ENCODE measurements at places on chromosomes 16 and 17. TPM values are rescaled to one million over a fixed set of nuclear protein-coding genes. Genes with fewer than 3 reads are reported as not detected.

The ABCC12 gene
- total RNA-seq = not detected

The PCGF2 gene
- total RNA-seq = 95.1 TPM

The CEP295NL gene
- 1.7 TPM for total RNA-seq

DNA sequence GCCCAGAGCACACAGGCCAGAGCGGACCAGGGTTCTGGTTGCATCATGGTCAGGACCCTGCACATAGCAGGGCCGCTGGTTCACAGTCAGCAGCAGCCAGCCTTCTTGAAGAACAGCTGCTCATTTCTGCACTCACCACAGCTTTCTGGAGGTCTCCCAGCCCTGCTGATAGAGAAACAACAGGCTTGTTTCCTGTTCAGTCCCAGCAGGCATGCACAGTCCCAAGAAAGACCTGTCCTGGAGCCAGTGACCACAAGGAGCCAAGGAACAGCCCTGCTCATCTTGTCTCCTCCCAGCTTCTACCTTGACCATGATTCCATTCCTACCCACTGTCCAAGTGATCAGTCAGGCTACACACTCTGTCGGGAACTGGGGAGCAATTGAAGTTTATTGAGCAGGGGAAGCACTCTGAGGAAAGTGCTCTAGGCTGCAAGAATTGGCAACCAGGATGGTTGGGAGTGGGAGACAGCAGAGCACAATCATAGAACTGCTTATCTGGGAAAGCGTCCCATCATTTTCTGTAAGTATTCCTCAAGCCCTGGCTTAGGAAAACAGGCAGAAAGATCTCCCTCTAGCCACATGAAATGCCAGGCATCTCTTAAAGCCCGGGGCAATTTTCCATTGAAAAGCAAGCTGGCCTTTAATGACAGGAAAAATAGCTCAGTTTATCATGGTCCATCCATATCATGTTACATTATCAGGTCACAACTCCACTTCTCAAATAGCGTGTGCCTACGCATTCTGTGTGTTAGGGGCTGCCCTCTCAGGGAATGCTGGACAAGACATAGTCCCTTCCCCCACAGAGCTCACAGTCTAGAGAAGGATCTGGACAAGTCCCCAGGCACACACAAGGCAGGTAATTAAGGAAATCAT is 155.4 kb upstream of the FOXF1 start:
- DNase-seq = no peak

The TEKT1 gene
- not detected for total RNA-seq

The ABCC11 gene
- total RNA-seq = 0.21 TPM

DNA sequence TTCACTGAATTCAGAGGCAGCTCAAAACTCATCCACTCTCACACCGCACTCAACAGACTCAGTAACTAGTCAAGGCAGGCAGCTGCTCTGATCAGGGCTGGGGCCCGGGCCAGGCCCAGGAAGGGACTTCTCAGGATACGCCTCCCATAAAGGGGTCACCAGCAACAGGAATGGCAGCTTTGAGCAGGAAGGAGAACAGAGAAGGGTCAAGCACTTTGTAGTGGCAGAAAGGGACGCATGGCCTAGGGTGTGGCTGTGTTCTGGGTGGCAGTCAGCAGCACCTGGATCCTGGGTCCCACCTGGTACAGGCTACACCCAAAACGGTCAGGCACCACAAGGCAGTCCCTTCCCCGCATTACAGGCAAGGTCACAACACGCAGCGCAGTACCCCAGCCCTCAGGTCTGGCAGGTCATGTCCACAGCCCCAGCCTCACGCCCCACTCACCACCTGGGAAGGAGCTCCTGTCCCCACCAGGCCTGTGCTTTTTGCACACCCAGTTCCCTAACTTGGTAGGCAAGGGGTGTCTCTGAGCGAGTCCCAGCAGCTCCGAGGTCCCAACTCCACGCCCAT is 99.7 kb downstream of the ZNF778 start:
- DNase-seq = no peak
